ENCODE measurements at places on chromosomes 3 and 15. TPM values are rescaled to one million over a fixed set of nuclear protein-coding genes. Genes with fewer than 3 reads are reported as not detected.

The ISLR gene
- not detected for total RNA-seq

DNA sequence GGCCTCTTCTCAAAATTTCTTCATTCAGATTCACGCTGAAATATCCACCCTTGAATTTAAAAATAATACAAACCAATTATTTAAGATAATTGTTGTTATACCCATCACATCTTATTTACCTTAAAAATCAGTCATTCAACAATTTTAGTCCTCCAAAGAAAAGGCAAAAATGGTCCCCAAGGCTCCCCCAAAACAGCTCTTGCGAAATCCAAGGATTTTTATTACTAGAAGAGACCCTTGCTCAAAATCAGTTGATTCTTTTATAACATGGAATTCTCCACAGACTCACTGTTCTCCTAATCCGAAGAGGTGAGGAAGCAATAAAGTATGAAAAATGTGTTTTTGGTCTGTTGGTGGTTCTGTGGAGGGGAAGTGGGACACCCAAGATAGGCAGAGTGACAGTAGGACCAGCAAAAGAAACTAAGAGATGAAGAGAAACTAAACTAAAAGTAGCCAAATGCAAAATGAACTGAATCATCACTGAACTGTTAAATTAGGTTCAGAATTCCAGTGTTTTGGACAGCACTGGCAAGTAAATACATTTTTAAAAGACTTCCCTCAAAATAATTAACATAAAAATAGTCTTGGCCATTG is 19.1 kb upstream of the PLCH1 start:
- no peak overlapping the region for H3K27ac ChIP-seq
- DNase-seq: no peak
- H3K27me3 ChIP-seq: no peaks in the 10 kb centered on the region
- H3K4me3 ChIP-seq: no peak overlapping the region
- no peaks in the 10 kb centered on the region for H3K36me3 ChIP-seq
- H3K4me1 ChIP-seq: no peaks in the 10 kb centered on the region

GRCh38 chr3:10485380-10485779 is 20.0 kb downstream of the ATP2B2 start:
- no peak overlapping the region for H3K27ac ChIP-seq
- H3K4me3 ChIP-seq: no peak overlapping the region
- H3K4me1 ChIP-seq: no peaks in the 10 kb centered on the region

DNA sequence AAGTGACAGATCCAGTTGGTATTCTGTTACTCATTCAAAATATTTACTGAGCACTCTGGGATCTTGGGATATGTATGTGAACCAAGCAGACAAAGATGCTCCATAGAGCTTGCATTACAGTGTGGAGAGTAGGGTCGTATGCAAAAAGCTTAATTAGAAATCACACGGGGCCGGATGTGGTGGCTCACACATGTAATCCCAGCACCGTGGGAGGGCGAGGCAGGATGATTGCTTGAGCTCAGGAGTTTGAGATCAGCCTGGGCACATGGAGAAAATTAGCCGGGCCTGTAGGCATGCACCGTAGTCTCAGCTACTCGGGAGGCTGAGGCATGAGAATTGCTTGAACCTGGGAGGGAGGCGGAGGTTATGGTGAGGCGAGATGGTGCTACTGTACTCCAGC is 68.7 kb upstream of the MB21D2 start:
- H3K27me3 ChIP-seq: no peaks in the 10 kb centered on the region
- H3K4me3 ChIP-seq: no peak overlapping the region
- no peak for DNase-seq
- H3K4me1 ChIP-seq: no peaks in the 10 kb centered on the region
- no peak overlapping the region for H3K27ac ChIP-seq
- no peaks in the 10 kb centered on the region for H3K36me3 ChIP-seq

DNA sequence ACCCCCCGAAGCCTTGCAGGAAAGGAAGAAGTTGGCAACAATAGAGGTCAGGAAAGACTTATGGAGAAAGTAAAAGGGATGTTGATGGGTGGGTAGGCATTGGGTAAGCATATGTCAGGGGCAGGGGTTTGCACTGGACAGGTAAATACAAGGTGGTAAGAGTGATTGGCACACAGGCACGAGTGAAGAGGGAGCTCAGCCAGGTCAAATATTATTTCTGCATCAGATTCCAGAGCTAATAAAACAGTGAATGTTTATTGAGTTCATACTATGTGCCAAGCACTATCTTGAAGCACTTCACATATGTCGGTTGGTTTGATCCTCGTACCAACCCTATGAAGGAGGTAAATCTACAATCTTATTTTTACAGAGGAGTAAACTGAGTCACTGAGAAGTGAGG is 6.6 kb downstream of the CLSTN2 start:
- no peaks in the 10 kb centered on the region for H3K4me1 ChIP-seq
- no peak overlapping the region for H3K27ac ChIP-seq
- DNase-seq: no peak

- peaks cover 26% of the 10 kb centered on the region for H3K4me1 ChIP-seq
- H3K27me3 ChIP-seq: no peaks in the 10 kb centered on the region
- peaks cover 42% of the 10 kb centered on the region for H3K36me3 ChIP-seq
- peak overlapping the region; percentile 20 for H3K27ac ChIP-seq
- H3K4me3 ChIP-seq: no peak overlapping the region
Measured at GRCh38 chr3:66224220-66224619, 3.4 kb downstream of the SLC25A26 start.

DNA sequence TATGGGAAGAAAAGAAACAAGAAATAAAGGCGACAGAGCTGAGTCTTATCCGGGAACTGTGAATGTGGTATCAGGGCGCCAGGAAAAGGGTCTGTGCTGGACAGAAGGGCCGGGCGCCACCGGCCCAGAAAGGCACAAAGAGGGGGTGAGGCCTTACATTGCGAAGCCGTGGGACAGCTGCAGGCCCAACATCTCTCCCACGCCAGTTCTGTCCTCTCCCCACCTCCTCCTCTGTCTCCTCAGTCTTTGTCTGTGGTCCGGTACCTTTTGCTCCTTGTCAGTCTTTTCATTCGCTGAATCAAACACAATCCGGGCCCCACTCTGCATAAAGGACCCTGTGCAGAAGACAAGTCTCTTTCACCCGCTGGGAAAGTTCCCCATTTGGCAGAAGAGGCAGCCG is 81.8 kb downstream of the LRIG1 start:
- DNase-seq: no peak
- peak overlapping the region; percentile 19 for H3K27ac ChIP-seq
- H3K4me1 ChIP-seq: peaks cover 8% of the 10 kb centered on the region
- no peaks in the 10 kb centered on the region for H3K27me3 ChIP-seq
- no peak overlapping the region for H3K4me3 ChIP-seq
- H3K36me3 ChIP-seq: peaks cover 48% of the 10 kb centered on the region

DNA sequence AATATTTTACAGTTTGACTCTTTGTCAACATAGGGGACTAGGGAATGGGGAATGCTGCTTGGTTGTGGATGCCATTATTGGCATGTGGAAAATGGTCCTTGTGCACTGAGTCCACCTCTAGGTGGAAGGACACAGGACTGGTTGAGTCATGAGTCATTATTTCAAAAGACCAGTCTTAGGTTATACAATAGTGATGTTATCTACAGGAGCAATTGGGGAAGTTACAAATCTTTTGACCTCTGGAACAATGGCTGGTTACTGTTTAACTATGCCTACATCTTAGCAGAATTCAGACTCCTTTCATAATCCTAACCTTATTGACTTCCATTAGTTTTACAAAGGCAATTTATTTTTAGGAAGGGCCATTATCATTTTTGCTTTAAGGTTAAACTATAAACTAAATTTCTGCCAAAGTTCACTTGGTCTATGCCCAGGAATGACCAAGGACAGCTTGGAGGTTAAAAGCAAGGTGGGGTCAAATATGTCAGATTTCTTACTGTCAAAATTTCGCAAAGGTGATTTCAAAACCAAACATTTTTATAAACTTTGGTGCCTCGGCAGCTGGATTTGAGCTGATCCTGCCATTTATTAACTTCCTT is 11.8 kb upstream of the CCR8 start:
- peaks cover 13% of the 10 kb centered on the region for H3K27me3 ChIP-seq
- DNase-seq: no peak
- H3K27ac ChIP-seq: no peak overlapping the region
- peaks cover 10% of the 10 kb centered on the region for H3K36me3 ChIP-seq
- no peak overlapping the region for H3K4me3 ChIP-seq

DNA sequence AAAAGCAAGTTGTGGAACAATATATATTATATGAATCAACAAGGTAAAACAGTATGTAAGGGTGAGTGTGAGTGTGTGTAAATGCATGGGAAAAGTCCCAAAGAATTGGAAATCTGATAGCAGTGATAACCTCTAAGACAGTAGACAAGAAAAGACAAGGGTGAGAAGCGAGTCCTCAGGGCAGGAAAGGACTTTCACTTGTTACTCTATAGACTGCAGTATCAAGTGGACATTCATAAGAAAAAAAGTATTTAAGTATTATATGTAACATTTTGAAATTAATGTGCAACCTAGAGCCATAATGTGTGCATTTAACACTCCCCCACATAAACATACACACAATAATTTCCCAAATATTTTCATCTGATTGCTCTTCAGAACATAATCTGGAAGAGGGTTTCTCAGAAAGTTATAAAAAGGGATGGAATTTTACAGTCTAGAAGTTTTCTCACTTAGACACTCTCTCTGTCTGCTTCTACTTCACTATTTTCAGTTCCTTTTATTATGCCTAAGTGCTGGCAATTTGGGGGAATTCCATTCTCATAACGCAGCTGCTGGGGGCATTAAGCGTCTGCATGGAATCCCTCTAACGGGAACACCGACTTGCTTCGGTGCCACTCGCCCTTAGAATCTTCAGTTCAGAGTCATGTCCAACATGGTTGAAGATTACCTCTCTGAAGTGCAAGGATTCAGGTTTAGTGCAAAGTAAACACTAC is 50.0 kb upstream of the CDIN1 start:
- H3K4me3 ChIP-seq: no peak overlapping the region
- no peak overlapping the region for H3K27ac ChIP-seq
- H3K27me3 ChIP-seq: peaks cover 7% of the 10 kb centered on the region
- no peak for DNase-seq

DNA sequence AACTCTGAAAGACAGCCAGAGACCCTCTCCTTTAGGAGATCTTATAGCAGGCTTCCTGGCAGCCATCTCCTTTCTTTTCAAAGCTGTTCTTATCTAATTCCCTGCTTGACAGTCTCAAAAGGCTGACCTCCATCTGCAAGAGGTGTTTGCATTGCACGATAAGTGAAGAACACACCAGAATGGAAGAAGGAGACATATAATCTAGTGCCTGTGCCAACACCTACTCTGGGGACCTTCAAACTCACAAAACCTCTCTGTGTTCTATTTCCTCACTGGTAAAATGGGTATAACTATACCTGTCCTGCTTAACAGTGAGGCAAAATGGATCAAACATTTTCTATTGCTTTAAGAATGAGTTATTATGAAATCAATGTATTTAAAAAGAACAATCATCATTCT is 65.0 kb downstream of the WDR72 start:
- H3K36me3 ChIP-seq: no peaks in the 10 kb centered on the region
- no peak overlapping the region for H3K27ac ChIP-seq
- H3K4me3 ChIP-seq: no peak overlapping the region
- no peak for DNase-seq
- H3K27me3 ChIP-seq: no peaks in the 10 kb centered on the region

DNA sequence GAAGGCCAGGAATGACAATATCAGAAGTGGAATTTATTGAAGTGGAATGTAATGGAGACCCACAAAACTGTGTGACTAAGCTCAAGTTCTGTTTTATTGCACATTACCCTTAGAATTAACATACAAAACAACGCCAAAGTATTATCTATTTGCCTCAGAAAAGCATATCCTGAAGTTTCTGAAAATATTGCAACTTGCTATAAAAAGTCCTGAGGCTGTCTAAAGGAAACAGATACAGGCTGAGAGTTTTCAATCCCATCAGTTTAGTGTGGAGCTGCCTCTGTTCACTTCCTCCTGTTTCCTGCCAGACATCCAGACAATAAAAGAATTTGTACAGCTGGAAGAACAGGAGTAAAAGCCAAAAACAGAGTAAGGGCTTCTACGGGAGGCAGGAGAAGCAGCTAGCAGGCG is 108.8 kb downstream of the FBN1 start:
- DNase-seq: no peak
- H3K27me3 ChIP-seq: peaks cover 4% of the 10 kb centered on the region
- no peaks in the 10 kb centered on the region for H3K36me3 ChIP-seq
- H3K27ac ChIP-seq: no peak overlapping the region
- no peaks in the 10 kb centered on the region for H3K4me1 ChIP-seq

GRCh38 chr3:191387441-191388077 is 57.2 kb upstream of the UTS2B start:
- H3K4me3 ChIP-seq: no peak overlapping the region
- DNase-seq: no peak
- peaks cover 5% of the 10 kb centered on the region for H3K36me3 ChIP-seq
- no peaks in the 10 kb centered on the region for H3K27me3 ChIP-seq
- no peak overlapping the region for H3K27ac ChIP-seq
- no peaks in the 10 kb centered on the region for H3K4me1 ChIP-seq

- H3K4me1 ChIP-seq: no peaks in the 10 kb centered on the region
Measured at GRCh38 chr3:182124187-182124586, 412.5 kb downstream of the SOX2 start.

DNA sequence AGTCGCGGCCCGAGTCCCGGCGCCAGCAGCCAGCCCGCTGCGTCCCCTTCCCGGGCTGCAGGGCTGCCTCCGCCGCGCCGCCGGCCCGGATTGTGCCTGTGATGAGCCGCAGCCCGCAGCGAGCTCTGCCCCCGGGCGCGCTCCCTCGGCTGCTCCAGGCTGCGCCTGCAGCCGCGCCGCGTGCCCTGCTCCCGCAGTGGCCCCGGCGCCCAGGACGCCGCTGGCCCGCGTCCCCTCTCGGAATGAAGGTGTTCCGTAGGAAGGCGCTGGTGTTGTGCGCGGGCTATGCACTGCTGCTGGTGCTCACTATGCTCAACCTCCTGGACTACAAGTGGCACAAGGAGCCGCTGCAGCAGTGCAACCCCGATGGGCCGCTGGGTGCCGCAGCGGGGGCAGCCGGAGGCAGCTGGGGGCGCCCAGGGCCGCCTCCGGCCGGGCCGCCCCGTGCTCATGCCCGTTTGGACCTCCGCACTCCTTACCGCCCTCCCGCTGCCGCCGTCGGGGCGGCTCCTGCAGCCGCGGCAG is 1.2 kb downstream of the CHST2 start:
- DNase-seq: peak; percentile 46
- peaks cover 2% of the 10 kb centered on the region for H3K36me3 ChIP-seq
- H3K4me1 ChIP-seq: peaks cover 50% of the 10 kb centered on the region
- peak overlapping the region; percentile 69 for H3K4me3 ChIP-seq
- no peak overlapping the region for H3K27ac ChIP-seq

DNA sequence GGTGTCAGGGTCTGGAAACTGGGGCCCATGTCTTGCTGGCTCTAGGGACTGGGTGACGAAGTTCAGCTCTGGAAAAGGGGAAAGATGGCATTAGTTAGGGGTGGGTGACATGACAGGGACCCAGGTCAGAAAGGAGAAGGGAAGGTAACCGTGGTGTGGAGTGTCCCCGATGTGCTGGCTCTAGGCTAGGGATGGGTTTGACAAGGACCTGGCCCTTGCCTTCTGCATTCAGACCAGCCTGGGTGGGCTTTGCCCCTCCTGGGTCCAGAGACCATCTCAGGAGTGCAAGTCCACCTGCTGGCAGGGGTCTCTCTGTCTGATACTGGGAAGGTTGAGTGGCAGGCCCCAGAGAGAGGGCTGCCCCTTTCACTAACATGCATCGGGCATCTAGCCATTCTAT is 28.7 kb upstream of the ATP2B2 start:
- H3K4me3 ChIP-seq: no peak overlapping the region
- no peaks in the 10 kb centered on the region for H3K4me1 ChIP-seq
- peaks cover 25% of the 10 kb centered on the region for H3K27me3 ChIP-seq
